ENCODE measurements at places on chromosomes 7 and 10. TPM values are rescaled to one million over a fixed set of nuclear protein-coding genes. Genes with fewer than 3 reads are reported as not detected.

Gene NDUFB8
- total RNA-seq, result 112 TPM

Gene THNSL1
- total RNA-seq, result 4.1 TPM

Gene TEX47
- total RNA-seq, result not detected

Gene OTUD1
- 5.7 TPM for total RNA-seq

Gene LIPJ
- not detected for total RNA-seq

Gene SMO
- total RNA-seq, result 20.9 TPM

Data from cardiac ventricle fibroblast (primary cell).